ENCODE measurements at places on chromosomes 7 and 10. TPM values are rescaled to one million over a fixed set of nuclear protein-coding genes. Genes with fewer than 3 reads are reported as not detected.

GIMAP1 gene
- not detected for total RNA-seq

LRRD1 gene
- not detected for total RNA-seq

GRCh38 chr10:102335184-102335583 is 60.3 kb upstream of the NFKB2 start:
- DNase-seq, result no peak

DNA sequence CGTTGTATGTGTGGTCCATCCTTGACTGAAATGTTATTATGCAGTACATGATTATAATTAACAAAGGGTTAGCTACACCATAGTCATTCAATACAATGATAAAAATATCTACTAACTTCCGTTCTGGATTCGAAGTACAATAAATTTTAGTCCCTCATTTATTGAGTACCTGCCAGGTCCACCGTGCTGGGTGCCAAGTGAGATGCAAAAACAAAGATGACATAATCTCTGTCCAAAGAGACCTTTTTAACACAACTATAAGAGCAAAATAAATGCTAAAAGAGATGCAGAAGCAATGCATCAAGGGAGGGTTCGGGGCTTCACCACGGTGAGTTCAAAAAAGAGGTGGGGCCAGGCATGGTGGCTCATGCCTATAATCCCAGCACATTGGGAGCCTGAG is 33.1 kb downstream of the LAMB1 start:
- DNase-seq, result no peak
